ENCODE measurements at places on chromosomes 16 and 17. TPM values are rescaled to one million over a fixed set of nuclear protein-coding genes. Genes with fewer than 3 reads are reported as not detected.

The LLGL1 gene
- total RNA-seq = 11.2 TPM

The HOXB9 gene
- not detected for total RNA-seq

The GDPD1 gene
- total RNA-seq = 2.7 TPM

The C1QTNF8 gene
- total RNA-seq = not detected

The LRRC46 gene
- 0.43 TPM for total RNA-seq

The CACNG1 gene
- total RNA-seq = not detected

The CCL7 gene
- total RNA-seq = not detected

The ATP6V0C gene
- 180 TPM for total RNA-seq

The CACNA1G gene
- total RNA-seq = 14.8 TPM

The C16orf89 gene
- total RNA-seq = 4.5 TPM

The ASPHD1 gene
- total RNA-seq = 0.24 TPM

The NOMO2 gene
- 231 TPM for total RNA-seq

The MYH3 gene
- 0.44 TPM for total RNA-seq

The ATP2A3 gene
- total RNA-seq = 16.6 TPM

The KATNB1 gene
- 16.3 TPM for total RNA-seq

The SLC9A5 gene
- 2.9 TPM for total RNA-seq

The DLX4 gene
- not detected for total RNA-seq

The DYNLL2 gene
- 65.5 TPM for total RNA-seq

The TERB1 gene
- total RNA-seq = 0.22 TPM
